Caudate nucleus (tissue), 63 donors: ENCODE measurements at places on chromosomes 2 and 18.

DNA sequence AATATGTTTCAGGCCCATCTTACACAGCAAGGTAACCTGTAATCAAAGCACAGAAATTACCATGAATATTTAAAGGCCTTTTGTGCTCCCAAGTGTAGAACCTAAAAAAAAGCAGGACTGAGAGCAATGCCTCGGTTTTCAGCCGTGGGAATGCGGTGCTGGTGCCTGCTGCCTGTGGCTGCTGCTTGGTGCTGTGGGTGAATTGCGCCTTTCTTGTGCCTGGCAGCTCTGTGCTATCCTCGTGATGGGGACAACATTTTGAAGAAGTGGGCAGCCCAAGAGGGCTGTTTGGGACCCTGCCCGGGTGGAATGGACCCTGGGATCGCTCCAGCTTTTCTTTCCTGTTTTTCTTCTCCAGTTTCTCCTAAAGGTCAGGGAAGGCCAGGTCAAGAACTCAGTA, 91.2 kb downstream of the ASAP2 start:
- no peak for DNase-seq

- DNase-seq = no peak
Measured at GRCh38 chr18:23540867-23541266, 37.6 kb downstream of the RMC1 start.

- no peak for DNase-seq
Measured at GRCh38 chr18:37285825-37286224, 279.8 kb downstream of the CELF4 start.

- no peak for DNase-seq
Measured at GRCh38 chr2:157107877-157108276, 149.6 kb upstream of the GALNT5 start.

- no peak for DNase-seq
Measured at GRCh38 chr2:67164771-67165522, 232.2 kb upstream of the ETAA1 start.

DNA sequence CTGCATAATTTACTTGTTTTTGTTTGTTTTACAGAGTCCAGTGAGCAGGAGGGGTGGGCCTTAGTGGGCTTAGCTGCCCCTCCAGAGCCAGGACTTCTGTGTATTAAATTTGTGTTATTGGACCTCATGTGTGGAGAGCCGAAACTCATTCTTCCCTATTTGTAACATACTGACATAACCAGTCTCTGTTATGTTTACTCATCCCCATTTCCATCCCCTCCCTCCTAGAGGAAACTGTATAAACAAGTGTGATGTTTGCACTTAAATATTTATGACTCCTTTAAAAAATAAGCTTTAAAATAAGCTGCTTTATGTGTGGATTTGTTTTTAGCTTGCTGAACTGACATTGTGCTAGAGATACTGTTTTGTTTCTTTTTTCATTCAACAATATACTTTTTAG, 13.8 kb downstream of the ZNF512 start:
- DNase-seq = no peak

GRCh38 chr2:127342101-127342500, 45.7 kb downstream of the MAP3K2 start:
- DNase-seq = no peak

- no peak for DNase-seq
Measured at GRCh38 chr2:65292461-65293011, 64.9 kb downstream of the ACTR2 start.

DNA sequence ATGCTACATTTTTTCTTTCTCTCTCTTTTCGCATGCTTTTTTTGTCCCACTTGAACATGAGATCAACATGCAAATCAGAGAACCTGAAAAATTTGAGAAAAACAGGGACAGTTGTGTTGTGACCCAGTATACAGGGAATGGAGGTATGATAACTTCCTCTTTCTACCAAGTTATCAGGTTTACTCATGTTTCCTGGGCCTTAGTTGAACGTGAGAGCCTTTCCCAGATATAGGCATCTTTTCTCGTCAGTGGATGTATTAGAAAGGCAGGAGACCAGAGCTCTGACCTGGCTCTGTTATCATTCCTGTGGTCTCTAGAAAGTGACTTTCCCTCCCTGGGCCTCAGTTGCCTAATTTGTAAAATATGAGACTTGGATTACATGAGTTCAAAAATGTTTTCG, 30.1 kb upstream of the FAM117B start:
- DNase-seq = no peak

DNA sequence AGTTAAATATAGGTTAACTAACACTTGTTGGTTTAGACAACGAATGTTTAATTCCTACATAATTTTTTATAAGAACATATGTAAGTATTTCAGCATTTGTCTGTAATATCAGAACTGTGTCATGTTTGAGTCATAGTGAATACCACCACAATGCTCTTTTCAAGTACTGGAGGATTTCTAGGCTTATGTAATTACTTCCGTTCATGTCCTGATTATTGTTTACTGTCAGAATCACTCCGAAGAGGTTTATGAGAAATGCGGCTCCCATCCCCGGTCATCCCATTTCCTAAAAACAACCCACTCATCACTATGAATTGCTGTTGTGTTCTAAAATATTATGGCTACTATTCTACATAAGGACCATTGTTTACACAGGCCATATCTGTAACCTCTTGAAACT, 45.1 kb downstream of the CDH19 start:
- no peak for DNase-seq
